Activated CD4-positive, alpha-beta T cell treated with anti-CD3 and anti-CD28 coated beads, Interleukin-2, Interleukin-6, amounts not matched to agents 100 ng/mL and 50 ng/mL, durations not matched to agents 16 hours and 8 hours (primary cell): ENCODE measurements at places on chromosomes 1 and 21.

GRCh38 chr1:17032741-17033140 lies 21.0 kb upstream of the ATP13A2 start:
- DNase-seq = no peak

DNA sequence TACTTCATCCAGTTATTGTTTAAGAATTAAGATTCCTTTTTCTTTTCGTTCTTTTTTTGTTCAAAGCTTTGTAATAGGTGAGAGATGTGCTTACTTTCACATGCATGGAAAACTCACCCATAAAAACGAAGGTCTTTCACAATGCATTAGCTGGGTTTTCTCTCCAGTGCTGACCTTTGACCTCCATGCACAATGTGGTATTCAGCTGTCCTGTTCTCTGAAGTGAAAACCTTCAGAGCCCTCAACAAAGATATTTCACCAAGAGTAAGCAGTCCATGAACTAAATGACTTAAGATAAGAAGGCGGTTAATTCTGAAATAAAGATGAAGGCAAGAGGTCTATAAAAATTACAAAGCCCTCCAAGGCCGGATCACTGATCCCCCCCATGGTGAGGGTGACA lies 77.1 kb upstream of the IPO9 start:
- no peak for DNase-seq

DNA sequence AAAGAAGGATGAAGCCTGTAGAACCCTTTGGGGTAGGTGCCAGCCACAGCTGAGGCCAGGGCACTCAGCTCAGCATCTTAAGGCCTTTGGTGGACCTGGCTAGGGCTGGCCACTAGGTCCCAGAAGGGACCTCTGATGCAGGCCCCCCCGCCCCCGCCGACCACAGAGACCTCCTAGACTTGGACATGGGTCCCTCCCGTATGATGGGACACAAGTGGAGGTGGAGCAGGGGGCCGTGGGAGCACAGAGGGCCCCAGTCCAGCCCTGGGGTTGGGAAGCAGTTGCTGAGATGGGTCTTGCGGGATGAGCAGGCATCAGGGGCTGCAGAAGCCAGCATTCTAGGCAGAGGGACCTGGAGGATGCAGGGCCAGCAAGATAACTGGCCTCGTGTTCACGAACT lies 3.2 kb downstream of the B4GALT2 start:
- no peak for DNase-seq

- DNase-seq = no peak
These were observed 7.3 kb downstream of the SYTL1 start for GRCh38 chr1:27348861-27349783.

DNA sequence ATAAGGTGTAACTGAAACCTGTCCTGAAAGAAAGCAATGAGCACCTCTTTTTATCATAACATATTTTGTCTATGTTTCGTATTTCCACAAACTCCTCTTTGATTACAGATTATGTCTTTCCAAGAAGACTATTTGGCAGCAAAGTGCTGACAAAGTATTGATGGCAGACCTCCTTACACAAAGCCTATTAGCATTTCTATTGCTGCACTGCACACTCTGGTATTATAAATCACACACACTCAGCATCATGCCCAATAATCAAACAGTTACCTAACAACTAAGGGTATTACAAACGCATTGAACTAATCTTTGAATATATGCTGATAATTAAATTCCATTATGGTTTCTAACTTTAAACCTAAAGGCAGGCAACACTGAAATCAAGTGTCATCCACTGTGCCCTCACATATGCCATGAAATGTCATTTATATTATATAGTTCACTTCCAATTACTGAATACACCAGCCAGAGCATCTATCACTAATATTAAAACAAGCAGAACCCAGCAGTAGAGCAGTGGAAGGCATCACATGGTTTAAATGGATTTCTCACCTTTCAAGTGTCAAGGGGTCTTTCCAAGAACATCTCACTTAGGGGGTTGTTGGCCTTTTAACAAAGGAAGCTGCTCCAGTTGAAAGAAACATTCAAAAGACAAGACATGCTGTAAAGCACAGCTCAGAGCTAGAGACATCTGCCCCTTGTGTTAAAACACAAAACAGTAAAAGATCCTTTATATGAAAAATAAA lies 239.1 kb downstream of the RERE start:
- no peak for DNase-seq

GRCh38 chr1:152141971-152142584 lies 16.9 kb downstream of the RPTN start:
- DNase-seq = peak; percentile 12

- no peak for DNase-seq
These were observed 8.8 kb upstream of the TENT5B start for GRCh38 chr1:27021354-27022031.

- peak; percentile 71 for DNase-seq
These were observed 40.2 kb upstream of the CAMTA1 start for GRCh38 chr1:6745073-6745472.

- DNase-seq = peak; percentile 38
These were observed 8.4 kb downstream of the TRAF5 start for GRCh38 chr1:211334986-211335385.

DNA sequence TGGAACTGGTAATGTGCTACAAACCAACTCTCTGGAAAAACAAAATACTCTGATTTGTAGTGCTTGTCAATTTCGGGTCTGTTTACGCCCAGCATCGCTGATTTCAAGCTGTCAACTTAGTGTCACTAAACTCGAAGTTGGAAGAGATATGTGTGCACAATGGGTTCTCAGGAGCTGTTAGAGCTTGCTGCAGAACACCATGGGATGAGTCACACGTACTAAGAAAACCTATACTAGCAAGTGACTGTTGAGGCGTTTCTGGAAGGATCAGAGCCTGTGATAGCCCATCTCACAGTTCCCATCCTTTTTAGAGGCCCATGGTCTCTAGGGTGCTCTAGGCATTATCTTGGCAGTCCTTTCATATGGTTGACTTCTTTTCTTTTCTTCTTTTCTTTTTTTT lies 14.3 kb downstream of the GMEB1 start:
- DNase-seq = peak; percentile 7

DNA sequence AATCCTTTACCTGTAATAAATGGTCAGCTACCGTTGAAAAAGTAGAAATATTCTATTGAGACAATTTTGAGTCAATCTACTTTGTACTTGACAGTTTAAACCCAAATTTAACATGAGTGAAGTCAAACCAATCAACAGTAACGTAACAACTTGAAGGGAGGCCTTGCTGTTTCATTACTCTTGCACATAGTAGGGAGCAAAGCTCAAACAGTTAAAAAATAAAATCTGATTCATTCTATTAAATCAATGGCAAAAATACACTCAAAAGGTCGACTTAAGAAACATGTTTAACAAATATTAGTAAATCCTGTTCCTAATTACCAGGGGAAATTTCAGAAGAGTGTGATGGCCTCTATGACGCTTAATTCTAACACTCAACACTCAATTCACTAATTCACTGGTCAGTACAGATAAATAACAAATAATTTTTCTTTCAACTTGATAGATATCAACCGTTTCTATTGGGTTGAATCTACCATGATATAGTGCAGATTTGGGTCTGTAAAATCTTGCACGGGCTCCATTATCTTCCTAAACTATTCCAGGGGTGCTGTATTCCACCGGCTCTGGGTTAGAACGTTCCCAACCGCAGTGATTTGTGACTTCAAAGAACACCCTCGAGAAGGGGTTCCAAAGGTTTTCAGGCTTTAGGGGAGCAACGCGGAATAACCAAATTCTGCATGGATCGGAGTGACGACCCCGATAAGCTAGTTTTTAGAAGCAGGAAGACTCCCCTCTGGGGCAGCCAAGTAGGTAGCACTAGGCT lies 1.4 kb downstream of the TARBP1 start:
- DNase-seq = no peak
